ENCODE measurements at places on chromosomes 1 and 21.

DNA sequence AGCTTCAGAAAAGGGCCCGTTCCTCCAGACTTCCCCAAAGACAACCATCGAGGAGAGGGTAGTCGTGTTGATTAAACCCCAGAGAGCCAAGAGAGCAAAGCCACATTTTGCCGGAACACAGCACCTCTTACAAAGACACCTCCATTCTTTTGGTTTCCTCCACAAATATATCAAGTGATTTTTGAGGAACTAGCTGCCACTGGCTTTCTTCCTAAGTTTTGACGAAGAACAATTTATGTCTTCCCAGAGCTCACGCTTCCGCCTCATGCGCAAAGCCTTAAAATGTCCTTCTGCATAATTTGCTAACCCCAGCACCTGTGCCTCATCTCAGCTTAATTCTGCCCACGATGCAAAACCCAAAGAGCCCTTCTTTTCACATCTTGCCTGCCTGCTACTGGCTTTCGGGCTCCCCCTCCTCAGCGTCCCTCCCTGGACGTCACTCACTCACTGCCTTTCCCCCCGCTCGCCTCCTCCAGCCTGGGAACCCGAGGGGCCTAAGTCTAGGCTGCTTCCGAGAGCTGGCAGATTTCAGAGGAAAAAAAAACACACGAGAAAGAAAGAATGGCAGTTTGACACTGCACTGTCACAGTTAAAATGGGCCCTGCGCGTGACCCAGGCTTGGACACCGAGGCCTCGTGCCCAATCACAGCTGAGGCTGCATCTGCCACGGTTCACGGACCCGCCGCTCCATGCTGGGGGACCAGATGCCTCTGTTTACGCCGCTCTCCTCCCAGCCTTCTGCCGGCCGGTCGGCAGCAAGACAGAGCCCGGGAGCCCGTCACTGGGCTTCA lies 77.6 kb upstream of the IFNAR2 start:
- no peak for DNase-seq

DNA sequence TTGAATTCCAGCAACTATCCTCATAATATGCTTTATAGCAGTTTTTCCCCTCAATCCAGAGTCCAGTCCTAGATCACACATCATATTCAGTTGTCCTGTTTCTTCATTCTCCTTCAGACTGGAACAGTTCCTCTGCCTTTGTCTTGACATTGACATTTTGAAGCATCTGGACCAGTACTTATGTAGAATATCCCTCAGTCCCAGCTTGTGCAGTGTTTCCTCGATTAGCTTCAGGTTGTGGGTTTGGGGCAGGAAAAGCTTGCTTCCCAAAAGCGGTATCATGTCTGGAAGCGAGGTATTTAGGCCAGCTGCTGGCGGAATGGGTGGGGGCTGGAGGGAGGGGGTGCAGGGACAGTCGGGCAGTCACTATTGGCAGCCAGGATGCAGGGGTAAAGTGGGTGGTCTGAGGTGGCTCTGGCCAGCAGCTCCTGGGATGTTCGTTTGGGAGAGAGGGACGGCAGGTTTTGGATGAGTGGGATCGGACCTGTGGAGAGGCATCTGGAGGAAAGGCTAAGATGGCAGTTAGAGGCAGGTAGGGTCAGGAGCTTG lies 6.5 kb downstream of the THEMIS2 start:
- no peak for DNase-seq

GRCh38 chr1:226572325-226572726 lies 23.8 kb downstream of the STUM start:
- no peak for DNase-seq

- DNase-seq, result no peak
These were observed 721.1 kb upstream of the TMPRSS15 start for GRCh38 chr21:19124691-19125090.

GRCh38 chr1:240435996-240436566 lies 175.9 kb downstream of the GREM2 start:
- no peak for DNase-seq

- DNase-seq, result no peak
These were observed 11.9 kb downstream of the RCSD1 start for GRCh38 chr1:167641786-167642500.

- DNase-seq, result no peak
These were observed 1.5 kb downstream of the CORT start for GRCh38 chr1:10451287-10451686.

DNA sequence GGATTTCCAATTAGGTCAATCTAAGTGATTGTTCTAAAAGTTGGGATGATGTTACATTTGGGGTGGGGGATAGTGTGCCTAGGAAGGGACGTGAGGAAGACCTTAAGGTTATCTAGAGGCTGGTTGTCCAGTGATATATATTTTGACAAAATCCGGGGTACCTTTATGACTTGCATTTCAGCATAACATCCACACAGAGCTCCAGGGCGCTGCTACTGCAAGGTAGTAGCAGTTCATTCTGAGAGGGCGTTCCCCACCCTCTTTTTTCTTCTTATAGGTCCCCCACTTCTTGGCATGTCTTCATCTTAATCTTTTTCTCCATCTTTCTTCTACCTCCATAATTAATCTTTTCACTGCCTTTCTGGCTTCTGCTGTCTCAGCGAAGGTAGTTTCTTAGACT lies 161.9 kb downstream of the CACNA1E start:
- no peak for DNase-seq

GRCh38 chr1:87449348-87449963 lies 120.8 kb downstream of the LMO4 start:
- DNase-seq, result peak; percentile 97

DNA sequence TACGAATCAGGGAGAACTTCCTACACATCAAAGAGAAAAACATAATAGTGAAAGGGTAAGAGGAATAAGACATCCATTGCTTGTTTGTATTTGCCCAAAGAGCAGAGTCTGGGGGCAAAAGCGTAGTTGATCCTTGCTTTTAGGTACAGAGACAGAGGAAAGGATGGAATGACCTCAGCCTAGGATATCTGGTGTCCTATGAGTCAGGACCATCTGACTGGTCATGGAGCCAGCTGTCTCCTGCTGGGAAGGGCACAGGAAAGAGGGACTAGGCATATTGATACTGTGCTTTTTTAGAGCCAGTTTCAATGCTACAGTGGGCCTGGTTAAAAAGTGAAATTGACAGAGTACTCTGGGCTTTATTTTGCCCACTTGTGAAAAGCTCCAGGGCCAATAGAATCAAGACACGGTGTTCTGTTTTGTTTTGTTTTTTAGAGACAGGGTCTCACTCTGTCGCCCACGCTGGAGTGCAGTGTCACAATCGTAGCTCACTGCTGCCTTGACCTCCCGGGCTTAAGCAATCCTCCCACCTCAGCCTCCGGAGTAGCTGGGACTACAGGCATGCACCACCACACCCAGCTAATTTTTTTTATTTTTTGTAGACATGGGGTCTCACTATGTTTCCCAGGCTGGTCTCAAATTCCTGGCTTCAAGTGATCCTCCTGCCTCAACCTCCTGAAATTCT lies 3.2 kb downstream of the PLEKHO1 start:
- no peak for DNase-seq

DNA sequence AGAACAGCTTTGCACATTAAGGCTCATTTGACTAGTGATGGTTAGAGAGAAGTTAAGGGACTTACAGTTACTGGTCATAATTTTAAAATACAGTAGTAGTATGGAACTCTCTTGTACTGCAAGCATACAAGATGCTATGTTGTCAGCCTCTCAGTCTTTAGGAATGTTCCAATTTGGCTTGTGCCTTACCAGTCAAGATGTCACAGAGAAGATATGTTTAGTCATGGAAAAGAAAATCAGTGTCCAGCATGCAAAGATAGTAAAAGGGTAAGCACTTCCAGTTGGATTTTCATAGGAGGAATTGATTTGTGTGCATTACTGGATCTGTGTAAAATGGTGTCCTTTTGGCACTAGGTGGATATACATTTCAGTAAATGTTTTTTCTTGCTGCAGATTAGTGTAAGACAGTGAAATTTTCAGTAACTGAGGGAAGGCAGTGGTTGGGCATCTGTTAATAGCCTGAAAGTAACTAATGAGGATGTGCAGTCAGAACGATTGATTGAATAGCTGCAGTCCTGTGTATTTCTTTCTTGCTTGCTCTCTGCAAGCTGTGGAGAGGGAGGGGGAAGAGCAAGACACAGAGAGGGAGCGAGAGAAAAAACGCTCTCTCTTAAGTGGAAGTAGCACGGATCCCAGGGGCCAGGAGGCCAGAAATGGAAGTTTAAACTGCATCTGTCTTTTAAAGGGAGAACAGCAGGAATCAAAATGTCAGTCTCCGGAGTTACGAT lies 108.2 kb downstream of the CLEC20A start:
- no peak for DNase-seq

DNA sequence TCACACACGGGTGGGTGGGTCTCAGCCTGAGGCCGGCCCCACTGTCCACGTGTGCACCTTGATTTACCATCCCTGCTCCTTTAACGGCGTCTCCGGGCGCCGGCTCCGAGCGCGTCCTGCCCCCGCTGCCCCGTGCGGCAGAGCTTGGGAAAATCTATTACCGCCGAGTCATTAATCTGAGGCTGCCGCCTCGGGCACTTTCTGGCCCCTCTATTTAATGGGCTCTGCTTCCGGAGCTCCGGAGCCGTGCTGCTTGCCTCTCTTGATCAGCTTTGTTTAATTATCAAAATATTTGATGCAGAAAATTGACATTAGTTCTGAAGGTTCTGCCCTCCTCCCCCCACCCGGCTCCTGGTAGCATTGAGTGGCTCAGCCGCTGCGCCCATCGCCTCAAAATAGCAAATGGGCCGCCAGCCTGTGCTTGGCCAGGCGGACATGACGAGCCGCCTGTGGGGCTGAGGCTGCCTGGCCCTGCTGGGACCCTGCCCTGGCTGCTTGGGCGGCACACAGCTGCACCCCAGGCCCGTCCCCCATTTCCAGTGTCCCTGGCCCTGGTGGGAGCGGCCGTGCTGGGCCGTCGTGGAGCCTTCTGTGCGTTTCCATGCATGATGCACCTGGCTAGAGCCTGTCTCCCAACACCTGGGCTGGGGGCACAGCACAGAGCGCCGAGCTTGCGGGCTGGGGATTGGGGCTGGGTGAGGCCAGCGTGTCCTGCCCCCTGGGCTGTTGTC lies 81.6 kb upstream of the TTC34 start:
- DNase-seq, result no peak

DNA sequence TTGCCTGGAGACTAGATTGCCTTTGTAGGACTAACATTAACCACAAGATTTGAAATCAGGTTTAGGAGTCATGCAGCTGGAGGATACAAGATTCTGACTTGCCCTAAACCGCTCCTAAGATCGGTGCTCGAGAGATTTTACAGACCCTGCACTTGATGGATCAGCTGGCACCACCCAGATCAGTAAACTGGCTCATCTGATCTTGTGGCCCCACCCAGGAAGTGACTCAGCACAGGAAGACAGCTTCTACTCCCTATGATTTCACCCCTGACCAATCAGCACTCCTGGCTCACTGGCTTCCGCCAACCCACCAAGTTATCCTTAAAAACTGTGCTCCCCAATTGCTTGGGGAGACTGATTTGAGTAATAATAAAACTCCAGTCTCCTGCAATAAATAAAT lies 876 bp upstream of the CATSPERE start:
- no peak for DNase-seq

DNA sequence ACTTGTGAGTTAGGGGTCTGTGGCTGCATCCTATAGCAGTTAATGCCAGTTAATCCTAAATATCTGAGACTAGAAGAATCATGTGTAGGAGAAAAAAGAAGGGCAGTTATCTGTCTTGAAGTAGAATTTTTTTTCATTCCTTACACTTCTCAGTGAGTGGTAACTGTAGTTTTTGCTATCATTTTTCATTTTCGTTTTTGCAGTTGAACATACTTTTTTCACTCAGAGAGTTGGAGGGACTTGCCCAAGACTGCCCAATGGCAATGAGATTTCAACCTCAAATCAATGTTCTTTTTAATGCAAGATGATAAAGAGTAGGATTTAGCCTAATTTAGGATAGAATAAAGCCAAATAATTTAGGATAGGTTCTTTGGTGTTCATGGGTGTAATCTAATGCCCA lies 5.5 kb downstream of the PRDX6 start:
- DNase-seq, result no peak

DNA sequence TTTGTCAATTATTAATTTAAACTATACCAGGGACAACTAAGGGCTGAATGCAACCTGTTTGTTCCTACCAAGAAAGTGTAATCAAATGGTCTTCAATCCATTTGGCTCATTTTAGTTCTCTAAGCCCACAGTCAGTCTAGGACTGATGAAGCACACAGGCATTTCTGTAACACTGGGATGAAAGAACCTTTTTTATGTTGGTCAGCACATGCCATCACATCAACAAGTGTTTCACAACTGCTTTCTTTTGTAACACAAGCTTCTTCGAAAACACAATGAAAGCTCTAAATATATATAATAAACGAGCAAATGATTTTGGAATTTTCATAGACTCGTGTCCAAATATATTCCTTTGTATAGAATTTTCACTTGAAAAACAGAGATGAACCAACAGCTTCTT lies 28.8 kb downstream of the HEATR1 start:
- DNase-seq, result no peak

GRCh38 chr1:45635211-45635610 lies 11.4 kb upstream of the CCDC17 start:
- DNase-seq, result no peak

- no peak for DNase-seq
These were observed 76.9 kb upstream of the LYST start for GRCh38 chr1:235943581-235944114.

GRCh38 chr1:178960482-178961240 lies 65.0 kb upstream of the FAM20B start:
- no peak for DNase-seq

GRCh38 chr1:109312246-109312645 lies 5.4 kb upstream of the MYBPHL start:
- DNase-seq, result no peak

DNA sequence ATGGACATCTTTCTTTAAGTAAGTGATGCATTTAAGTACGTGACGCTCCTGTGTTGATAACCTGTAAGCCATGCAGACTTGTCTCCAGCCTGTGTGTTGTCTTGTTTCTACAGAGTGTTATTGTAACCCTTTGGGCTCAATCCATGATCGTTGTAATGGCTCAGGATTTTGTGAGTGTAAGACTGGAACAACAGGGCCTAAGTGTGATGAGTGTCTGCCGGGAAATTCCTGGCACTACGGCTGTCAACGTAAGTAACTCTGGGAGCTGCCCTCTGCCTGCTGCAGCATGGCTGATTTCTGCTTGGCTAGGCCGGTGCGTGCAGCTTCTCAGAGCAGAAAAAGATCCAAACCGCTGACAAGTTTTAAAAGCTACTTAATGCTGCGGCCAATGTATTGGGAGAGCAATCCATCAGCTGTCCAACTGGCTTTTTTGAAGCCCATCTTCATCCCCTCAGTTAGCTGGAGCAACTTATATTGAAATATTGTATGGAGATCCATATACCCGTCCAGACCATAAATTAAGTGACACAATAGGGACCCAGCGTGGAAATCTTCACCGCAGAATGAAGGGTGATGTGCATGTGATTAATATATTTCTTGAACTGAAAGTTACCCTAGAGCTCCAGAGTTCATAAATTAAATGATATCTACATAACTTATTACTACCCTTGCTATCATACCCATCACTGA lies 295.9 kb downstream of the NTNG1 start:
- no peak for DNase-seq

DNA sequence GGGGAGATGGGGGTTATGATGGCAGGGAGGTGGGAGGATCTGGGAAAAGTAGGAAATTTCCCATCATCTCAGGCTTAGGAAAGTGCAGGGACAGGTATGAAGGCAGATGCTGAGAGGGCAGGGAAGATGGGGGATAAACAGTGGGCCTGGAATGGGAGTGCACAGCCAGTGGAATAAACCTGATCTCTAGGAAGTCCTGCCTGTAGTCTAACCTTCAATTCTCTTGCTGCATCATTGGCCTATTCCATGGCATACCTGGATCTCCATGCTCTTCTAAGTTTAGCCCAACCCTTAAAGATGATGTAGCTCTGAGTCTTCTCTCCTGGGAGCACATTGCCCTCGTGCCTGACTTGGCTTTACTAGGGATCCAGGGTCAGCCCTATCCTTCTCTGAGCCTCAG lies 2.7 kb downstream of the BCAN start:
- no peak for DNase-seq

Data from GM12864 (cell line).